ENCODE measurements at places on chromosomes 5 and 9.
A peak's percentile ranks its signal among the peaks of the same experiment; 100 is the strongest.

- DNase-seq = no peak
Observed at GRCh38 chr9:132369421-132369820, 14.6 kb upstream of the SETX start.

GRCh38 chr5:118832974-118833373 lies 155.4 kb downstream of the DTWD2 start:
- DNase-seq = no peak

DNA sequence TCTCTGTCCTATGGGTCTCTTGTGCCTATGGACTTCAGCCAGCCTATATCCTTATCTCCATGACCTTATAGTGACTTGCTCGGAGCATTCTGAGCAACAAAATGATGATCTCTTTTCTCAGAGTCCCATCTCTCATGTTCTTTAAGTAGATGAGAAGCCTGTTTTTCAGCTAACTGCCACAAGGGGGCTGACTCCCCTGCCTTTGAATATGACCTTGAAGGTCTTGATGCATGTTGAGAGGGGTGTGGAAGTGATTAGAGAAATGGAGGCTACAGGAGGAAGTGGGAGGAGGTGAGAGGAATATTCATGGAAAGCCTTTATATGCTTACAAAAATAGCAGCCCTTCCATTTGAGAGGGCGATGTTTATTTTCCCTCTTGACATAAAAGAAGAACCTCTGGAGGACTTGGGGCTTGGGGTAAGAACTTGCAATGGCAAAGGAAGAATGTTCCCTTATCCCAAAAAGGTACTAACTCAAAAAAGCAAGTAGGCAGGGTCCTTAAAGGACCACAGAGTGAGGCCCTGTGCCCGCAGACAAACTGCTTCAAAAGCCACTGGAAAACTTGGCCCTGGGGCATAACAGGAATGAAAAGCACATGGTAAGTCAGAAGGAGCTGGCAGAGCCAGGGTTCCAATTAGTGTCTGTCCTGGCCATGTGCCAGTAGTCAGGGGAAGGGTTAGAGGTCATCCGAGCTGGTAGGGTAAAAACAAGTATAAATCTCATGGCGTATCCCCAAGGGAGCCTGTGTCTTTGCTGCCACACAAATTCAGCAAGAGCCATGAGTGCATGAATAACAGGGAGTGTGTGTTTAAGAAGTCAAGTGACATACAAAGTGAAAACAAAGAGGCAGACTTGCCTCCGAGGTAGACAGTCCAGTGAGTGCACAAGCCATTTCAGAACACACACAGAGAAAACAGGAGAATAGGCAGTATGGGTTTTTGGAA lies 39.1 kb downstream of the FGD3 start:
- DNase-seq = no peak

GRCh38 chr9:36967997-36968396 lies 66.1 kb downstream of the PAX5 start:
- DNase-seq = no peak

- no peak for DNase-seq
Observed at GRCh38 chr5:94613583-94613982, 4.8 kb downstream of the KIAA0825 start.

DNA sequence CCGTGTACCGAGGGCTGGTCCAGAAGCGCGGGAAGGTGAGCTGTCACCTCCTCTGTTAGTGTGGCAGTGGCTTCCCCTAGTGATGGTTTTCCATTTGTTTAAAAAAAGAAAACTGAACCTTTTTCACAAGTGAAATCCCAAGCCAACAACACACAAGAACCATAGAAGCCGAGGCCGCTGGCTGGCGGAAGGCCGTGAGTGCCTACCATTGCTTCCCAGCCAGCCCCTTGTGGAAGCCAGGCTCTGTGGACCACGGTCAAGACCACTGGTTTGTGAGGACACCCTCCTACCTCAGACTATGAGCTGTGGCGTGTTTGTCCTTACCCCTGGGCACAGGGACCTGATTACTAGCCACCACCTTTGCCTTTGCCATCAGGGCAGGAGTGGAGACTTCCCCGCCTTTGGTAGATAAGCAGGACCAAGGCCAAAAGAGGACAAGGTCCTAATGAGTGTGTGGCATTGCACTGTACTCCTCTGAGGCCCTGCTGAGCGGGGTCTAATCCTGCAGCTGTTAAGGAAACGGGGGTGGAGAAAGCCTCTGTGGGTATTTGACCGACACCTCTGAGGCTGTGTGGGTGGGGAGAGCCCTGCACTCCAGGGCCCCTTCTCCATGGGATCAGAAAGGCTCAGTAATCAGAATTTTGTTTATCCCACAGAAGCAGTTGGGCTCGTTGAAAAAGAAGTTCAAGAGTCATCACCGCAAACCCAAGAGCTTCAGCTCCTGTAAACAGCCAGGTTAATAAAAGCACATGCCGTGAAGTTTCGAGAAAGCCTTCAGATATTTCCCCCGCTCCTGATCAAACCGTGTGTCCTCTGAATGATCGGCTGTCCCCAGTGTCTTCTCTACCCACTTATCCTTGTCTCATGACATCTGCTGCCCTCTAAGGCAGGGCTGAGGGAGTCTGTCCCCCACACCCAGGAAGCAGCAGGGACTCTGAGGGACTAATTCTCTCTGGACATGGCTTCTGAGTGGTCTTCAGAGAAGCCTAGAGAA lies 4.3 kb downstream of the SURF2 start:
- no peak for DNase-seq

GRCh38 chr9:80649001-80649420 lies 1040.3 kb downstream of the TLE1 start:
- peak; percentile 60 for DNase-seq

DNA sequence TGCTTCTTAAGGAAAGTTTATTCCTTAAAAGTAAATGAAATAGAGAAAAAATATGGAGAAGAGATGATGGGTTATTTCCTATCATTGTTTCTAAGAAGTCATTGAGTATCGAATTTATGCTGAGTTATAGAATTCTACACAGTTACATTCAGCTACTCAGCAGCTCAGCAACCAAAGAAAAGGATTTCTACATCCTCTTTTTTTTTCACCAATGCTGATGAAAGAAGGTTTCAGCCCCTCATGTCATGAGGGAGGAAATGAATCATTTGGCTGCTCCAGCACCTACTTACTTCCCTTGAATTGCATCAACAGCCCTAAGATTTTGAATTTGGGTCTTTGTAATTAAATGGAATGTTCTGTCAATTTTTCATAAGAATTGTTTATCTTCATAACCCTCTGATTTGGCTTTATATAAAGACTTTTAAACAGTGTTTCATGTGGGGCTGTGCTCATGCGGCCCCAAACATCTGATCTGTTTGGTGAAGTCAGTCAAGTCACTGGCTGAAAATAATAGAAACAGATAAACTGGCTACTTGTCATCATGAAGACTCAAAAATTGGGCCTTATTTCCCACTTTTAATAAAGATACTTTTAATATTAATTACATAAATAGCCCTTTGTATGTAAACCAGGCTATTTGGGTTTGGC lies 18.5 kb upstream of the SNX2 start:
- DNase-seq = peak; percentile 45

DNA sequence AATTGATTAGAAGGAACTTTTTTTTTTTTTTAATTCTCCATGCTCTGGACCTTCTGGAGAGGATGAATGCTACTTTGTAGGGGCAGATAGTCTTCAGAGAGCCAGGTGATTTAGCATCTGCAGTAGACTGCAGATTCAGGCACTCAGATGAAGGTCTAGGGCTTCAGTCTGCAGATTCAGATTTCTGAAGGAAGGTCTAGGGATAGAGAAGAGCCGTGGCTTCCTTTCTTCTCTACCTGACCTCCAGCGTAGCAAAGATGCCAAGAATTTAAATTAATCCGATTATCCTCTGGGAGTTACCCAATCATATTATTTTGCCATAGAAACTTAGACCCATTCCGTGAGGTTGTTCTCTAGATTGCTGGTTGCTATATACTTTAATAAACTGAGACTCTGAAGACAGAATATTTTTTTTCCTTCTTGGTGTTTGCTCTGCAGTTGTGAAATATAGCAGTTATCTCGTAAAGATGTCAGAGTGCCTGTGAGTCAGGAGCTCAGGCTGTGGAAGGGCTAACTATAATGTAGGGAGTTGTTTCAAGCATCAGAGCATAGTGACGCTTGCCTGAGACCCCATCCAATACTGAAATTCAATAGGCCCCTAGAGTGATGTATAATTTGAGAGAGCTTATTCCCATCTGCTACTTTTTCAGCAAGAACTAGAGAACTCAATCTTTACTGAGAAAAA lies 132.7 kb upstream of the SLC12A2 start:
- DNase-seq = no peak

DNA sequence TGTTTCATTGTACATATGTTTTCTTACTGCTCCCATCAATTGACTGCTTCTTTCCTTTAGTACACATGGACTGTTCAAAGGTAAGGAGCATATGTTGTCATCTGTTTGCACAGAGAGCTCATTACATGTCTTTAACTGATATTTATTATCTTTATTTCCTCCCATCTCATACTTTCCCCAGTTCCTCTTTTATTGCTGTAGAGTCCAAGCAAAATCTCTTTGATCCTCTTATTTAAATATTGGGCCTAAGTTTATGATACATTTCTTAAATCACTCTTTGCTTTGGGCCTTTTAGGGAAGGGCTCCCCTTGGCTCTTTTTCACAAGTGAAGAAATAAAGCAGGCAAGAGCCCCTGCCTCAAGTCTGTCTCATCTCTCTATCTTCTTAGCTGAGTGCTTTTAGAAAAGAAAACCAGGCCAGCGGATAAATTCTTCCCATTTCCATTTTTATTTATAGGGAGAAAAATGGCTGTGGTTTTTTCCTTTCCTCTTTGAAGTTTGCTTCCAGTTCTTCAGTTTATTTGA lies 152.4 kb downstream of the DOCK2 start:
- DNase-seq = no peak

DNA sequence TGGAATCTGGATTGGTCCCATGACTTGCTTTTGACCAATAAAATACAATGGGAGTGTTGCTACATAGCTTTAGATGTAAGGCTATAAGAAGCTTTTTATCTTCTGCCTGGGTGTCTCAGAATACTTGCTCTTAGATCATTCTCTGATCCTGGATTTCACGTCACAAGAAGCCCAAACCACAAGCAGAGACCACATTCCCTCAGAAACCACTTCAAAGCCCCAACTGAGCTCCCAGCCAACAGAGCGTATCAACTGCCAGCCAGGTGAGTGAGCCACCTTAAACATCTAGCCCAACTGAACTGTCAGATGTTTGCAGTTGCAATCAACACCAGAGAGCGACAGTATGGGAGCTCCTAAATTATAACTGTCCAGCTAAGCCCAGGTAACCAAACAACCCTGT lies 687.1 kb downstream of the TLE1 start:
- no peak for DNase-seq

DNA sequence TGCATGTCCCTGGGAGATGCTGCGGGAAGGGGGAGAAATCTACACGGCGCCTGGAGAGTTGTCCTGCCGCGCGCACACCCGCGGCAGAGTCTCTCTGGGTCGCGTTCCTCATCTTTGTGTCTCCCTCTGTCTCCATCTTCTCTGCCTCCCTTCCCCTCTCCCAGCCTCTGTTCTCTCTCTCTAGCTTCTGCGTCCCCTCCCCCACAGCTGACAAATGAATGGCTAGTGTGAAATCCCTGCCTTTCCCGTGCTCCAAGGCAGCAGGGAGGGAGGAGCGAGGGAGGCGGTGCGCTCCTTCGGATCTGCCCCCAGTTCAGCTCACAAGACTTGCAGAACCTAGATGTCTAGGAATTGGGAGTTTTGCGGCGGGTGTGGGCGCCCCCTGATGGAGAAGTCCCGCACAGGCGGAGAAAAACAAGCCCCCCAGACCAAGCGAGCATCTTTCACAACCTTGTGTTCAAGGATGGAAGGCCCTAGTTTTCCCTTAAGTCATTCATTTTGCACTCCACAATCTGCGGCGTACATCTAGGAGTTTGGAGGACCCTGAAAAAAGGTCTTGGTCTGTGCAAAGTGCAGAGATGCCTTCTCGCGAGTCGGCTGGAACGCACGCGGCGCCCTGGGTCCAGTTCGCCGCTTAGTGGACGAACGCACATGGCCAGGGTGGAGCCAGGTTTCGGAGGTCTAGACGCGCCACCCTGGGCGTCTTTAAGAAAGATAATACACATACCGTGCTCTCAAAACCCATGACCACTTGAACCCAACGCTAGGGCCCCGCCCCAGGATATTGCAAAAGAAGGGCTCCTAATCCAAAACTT lies 2.0 kb downstream of the VCAN start:
- DNase-seq = peak; percentile 93

DNA sequence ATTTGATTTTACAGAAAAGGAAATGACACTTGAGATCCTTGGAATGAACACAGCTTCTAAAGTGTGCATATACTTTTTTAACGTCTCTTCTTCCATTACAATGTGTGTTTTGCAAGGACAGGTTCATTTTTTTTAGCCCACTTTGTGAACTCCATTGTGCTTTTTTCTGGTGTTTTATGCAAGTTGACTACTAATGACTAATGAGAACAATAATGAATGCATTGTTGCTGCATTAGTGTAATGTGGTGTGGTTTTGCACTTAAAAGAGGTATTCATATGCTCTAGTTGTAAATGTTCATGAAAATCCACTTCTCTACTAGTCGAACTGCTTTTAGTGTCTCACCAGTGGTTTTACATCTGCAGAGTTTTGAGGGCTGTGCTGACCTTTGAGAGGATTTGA lies 93.6 kb downstream of the UHRF2 start:
- no peak for DNase-seq

- DNase-seq = peak; percentile 17
Observed at GRCh38 chr9:98775831-98776441, 20.4 kb downstream of the ANKS6 start.

- DNase-seq = no peak
Observed at GRCh38 chr5:171386861-171387344, 746 bp upstream of the NPM1 start.

- no peak for DNase-seq
Observed at GRCh38 chr5:20113031-20113715, 125.2 kb upstream of the CDH18 start.

GRCh38 chr5:135457424-135458071 lies 5.4 kb upstream of the TIFAB start:
- no peak for DNase-seq

DNA sequence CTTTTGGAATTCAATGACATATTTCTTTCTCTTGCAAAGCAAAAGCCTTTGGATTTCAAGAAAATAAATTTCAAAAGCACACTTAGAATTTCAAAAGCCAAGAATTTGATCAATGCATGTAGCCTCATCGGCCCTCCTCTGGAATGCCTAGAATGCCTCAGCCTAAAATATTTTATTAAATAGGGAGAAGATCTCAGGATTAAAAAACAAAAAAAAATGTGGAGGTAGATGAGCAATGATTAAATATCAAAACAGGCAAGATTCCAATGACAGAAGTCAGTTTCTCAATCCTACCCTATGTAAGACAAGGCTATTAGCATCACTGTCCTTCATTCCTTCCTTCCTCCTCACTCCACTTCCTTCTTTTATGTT lies 169.0 kb downstream of the CDH6 start:
- DNase-seq = no peak

DNA sequence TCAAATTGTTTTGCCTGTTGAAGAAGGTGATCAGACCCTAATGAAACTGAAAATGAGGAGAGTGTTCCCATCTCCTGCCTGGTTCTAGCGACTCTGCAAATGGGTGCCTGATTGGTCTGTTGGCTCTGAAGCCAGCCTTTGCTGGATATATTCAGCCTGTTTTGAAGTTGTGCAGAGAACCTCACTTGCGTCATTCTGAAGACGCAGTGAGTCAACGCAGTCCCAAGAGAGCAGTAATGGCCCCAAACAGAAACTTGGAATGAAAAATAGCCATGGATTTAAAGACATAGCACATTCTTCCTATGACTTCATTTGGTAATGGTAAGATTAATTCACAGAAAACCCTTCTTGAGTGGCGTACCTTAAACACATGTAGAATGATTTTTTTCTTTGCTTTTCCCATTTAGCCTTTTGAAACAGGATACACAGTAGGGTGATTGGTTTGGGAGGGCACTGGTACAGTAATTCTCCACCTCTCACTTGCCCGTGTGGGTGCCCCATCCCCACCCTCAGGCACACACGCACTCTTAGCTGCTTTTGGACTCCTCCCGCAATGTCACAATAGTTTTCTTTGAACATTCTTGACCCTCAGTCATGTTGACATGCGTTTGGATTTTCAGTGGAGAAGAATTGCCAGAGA lies 54.1 kb upstream of the ABL1 start:
- peak; percentile 97 for DNase-seq
